CD4-positive, alpha-beta memory T cell (primary cell): ENCODE measurements at places on chromosomes 2 and 18. TPM values are rescaled to one million over a fixed set of nuclear protein-coding genes. Genes with fewer than 3 reads are reported as not detected.

Gene ZAP70
- 149 TPM for polyA plus RNA-seq

Gene MFSD2B
- polyA plus RNA-seq = not detected

Gene SLC30A3
- not detected for polyA plus RNA-seq

Gene CROCC2
- not detected for polyA plus RNA-seq

Gene TRABD2A
- 81.2 TPM for polyA plus RNA-seq

Gene GRB14
- polyA plus RNA-seq = not detected

GRCh38 chr2:133624551-133624950 is 56.3 kb upstream of the NCKAP5 start:
- no peak for DNase-seq

DNA sequence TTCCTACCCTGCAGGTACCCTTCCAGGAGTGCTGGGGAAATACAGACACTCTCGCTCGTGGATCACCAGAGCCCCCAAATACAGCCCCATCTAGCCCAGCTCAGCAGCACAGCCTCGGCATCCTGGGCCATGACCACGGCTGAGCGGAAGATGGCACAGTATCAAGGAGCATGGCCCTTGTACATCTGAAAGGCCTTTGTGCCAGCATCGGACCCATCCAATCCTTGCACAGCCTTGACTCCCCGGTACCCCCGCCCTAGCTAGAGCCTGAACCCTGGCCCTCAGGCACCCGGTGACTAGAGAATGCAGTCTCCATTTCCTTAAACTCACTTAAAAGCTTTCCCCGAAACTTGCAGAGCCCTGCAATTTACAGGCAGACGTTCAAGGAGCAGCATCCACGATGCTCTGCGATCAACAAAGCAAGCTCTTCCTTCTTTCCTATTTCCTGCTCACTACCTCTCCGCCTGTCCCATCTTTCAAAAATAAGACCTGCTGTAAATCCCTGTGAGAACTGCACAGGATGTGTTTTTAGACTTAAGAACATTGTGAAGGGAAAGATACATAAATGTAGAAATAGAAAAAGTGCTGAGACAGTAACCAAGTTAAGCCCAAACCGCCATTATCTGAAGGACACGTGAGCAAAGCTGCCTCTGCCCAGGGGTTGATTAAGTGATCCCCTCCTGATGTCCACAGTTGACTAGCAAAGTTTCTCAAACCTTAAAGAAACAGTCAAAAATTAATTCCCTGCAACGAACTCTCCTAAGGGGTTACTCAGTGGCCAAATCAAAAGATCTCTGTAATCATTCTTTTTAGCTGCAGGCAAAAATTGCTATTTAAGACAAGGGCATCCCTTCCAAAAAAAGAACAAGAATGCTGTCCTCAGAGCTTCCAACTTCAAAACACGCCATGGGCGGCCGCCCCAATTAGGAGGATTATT is 48.5 kb downstream of the ZNF516 start:
- no peak for DNase-seq

DNA sequence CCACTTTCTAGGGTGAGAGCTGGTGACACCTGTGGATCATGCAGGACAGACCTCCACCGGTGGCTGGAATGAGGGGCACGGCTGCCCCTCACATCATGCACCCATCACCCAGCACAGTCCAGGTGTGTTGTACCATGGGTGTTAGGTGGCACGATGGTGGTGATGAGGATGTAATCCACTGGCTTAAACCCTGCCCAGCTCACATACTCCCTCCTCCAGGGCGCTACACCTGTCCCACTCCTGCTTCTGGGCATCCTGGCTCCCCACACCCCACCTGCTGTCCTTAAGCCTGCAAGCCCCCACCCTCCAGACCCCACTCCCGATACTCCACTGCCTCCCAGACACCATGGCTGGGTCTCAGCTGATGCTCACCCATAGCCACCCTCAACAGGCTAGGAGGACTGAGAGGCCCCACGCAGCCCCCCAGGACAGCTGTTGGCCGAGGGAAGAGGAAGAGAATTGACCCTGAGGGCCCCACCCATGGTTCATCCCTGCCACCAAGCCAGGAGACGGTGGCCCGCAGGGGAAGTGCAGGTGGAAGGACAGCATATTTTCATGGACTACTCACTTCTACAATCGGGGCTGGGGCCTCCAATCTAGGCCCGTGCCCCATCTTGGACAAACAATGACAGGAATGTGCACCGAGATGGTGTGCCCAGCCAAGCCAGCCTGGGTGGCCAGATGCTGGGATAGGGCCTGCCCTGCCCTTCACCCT is 34.3 kb downstream of the MAL start:
- no peak for DNase-seq

DNA sequence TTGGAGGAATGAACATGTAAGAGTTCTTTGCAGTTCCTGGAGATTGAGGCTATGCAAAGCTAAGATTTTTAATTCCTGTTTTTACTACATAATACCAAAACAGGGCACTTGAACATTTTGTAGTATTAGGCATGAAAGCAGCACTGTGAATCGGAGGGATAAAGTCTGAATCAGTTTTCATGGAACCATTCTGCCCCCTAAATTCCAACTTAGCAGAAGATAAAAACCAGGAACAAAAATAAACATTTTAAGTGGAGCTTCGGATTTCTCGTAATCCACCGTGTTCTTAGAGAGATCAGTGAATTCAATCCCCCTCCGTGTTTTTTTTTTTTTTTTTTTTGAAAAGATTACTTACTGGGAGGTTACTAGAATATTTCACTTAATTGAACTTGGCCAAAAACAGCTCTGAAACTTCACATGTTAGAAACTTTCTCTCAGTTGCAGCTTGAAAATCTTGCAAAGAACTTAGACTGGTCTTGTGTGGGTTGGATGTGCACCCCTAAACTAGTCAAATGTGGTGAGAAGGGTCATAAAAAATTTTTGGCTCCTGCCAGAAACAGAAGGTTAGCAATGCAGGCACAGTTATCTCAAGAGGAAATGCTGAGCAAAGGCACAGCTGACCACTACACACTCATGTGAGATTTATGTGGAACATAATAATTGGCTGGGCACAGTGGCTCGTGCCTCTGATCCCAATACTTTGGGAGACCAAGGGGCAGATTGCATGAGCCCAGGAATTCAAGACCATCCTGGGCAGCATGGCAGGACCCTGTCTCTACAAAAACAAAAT is 145.4 kb upstream of the RNF152 start:
- no peak for DNase-seq

- DNase-seq = no peak
Observed at GRCh38 chr18:69817335-69817940, 130.2 kb downstream of the CD226 start.

- no peak for DNase-seq
Observed at GRCh38 chr2:152063325-152063924, 35.4 kb downstream of the CACNB4 start.

DNA sequence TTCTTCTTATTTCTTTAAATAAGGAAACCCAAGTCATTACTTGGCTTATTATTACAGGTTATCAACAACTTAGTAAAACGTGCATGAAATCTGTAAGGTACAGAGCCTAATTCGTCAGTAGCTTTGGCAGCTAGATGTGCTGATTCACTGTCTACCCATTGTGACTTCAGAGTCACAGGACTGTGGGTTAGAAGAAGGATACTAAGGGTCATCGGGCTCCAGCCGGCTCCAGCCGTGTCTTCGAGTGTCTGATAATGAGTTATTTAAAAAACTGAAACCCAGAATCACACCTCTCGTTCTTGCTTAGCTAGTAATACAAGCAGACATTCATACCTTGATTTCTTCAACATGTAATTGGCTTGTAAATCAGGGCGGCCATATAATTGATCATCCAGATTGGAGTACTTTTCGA is 170.5 kb downstream of the FMNL2 start:
- no peak for DNase-seq

GRCh38 chr2:232543928-232544631 is 4.6 kb downstream of the CHRNG start:
- DNase-seq = no peak

DNA sequence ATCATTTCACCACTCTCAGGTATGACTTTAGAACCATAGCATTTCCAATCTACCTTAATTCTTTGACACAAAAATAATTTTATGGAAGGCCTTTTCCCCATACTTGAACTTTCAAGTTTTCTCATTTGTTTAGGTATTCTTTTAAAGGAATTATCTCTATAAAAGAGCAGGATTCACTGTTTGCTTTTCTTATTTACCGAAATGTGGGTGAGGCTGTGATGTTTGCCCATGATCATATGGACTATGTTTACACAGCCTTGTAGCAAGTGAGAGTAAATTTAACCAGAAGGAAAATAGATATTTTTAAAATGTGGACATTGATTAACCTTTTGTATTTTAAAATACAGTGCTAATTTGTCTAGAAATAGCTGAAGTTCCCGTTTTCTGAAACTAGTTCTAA is 26.3 kb downstream of the CAB39 start:
- no peak for DNase-seq

GRCh38 chr2:101949304-101949703 is 42.5 kb upstream of the IL1R2 start:
- no peak for DNase-seq

DNA sequence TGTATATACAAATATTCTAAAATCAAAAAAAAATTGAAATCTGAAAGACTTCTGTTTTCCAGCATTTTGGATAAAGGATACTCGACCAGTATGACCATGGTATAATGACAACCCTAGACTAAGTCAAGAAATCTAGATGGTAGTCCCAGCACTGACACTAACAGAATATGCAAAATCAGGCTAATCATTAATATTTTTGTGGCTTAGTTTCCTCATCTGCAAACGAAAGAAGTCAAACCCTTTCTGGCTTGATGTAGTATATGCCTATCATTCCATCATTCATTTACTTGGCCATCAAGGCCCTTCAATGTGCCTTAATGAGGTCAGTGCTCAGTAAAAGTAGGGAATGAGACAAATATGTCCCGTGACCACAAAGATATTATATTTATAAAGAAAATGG is 83.5 kb downstream of the NCKAP5 start:
- DNase-seq = no peak

DNA sequence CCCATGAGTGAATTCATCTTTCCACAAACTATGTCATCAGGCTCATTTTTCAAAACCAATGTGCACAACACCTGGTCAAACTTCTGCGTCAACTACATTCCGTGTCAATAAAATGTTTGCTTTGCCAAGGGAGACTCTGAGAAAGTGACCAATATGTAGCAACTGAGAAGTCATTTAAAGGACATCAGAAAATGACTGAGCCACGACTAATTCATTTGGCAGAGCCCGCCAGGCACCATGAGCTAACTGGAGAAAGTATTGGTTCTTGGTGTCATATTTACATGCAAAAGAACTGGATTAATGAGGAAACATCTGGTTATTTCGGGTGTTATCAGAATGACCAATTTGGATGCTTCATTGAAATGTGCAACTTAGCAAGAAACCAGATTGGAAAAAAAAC is 7.2 kb downstream of the RND3 start:
- DNase-seq = no peak

GRCh38 chr2:38427936-38428335 is 50.9 kb upstream of the ATL2 start:
- no peak for DNase-seq

DNA sequence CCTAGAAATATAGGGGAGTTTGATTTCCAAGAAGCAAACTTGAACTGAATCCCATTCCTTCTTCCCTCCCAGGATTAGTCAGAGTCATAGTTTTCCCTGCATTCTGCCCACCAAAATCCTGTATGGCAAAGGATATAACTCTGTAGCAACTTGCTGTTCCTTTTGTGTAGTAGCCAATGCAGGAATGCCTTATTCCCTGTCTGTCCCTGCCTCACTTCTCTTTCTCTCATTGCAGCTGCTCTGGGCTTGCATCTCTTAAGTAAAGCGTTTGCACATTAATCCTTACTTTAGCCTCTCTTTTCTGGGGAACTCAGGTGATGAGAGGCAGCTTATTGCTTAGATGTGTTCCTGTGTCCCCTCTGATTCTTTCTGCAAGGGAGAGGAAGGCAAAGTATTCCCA is 333.1 kb upstream of the VWC2L start:
- no peak for DNase-seq

DNA sequence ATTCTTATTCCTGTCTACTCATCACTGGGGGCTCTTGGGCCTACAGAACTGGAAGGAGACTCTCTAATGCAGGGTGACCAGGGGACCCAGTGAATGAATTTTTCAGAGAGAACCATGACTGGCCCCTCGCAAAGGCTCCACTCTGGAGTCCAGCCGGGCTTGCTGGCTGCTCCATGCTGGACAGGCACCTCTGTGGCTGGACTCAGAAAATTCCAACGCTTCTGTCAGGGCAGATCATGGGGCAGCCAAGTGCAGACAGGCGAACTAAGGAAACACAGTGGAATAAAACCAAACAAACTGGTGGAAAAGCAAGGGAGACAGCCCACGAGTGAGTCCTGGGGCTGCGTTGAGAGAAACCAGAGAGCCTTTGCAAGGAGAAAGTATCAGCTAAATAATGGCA is 57.2 kb downstream of the ACAA2 start:
- DNase-seq = no peak

DNA sequence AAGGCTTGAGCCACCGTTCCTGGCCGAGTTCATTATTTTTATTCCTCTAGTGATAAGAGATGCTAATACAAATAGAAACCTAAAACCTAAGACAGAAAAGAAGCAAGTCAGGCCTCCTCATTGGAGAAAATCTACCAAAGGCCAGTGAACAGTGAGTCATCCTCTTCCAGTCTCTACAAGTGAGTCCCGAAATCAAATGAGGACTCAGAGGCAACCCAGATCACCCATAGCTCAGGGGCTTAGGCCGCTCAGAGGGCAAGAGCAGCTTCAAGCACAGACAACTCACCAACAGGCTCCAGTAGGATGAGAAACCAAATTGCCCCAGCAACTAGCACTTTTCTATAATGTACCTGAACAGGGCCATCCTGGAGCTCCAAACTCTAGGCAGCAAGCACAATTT is 42.7 kb upstream of the ACMSD start:
- no peak for DNase-seq

DNA sequence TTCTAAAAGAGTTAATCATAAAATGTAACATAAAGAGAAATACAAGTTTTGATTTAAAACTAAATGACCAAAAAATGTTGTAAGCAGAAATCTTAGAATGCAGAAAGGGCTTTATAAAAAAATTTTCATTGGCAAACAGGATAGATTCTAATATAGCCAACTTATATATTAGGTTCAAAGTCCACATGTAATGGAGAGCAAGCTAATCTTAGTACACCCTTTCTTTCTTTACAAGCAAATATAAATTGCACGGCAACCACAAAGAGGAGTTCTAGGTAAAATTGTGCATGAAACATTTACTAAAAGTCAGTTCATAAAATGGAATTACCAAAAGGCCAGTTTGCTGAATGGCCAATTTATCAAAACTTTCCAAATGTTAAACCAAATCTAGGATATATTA is 130.6 kb downstream of the NOL4 start:
- no peak for DNase-seq
